ENCODE measurements at places on chromosomes 7 and 10. TPM values are rescaled to one million over a fixed set of nuclear protein-coding genes. Genes with fewer than 3 reads are reported as not detected.

DNA sequence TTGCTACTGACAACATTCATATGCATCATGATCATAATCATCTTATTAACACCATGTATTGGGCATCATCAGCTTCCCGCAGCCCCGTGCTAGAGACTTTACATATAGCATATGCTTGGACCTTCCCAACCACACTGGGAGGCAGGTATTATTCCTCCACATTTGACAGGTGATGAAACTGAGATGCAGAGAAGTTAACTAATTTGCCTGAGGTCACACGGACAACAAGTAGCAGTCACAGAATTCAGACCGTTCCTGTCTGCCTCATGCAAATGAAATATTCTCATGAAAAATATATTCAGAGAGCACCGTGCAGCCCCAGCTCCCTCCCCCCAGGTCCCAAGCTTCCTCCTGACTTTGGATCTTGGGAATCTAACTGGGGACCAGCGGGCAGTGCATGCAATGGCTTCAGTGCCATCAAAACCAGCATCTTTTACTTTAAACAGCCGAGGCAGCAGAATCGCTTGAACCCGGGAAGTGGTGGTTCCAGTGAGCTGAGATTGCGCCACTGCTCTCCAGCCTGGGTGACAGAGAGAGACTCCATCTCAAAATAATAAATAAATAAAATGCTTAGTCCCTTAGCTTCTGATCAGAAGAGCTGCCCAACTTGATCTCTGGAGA, 112.2 kb upstream of the GPR26 start:
- DNase-seq, result no peak

- no peak for DNase-seq
These were observed 984 bp upstream of the IKZF1 start for GRCh38 chr7:50303335-50304128.

- no peak for DNase-seq
These were observed 5.2 kb downstream of the ARL4A start for GRCh38 chr7:12692479-12693259.

- no peak for DNase-seq
These were observed 286.3 kb upstream of the CELF2 start for GRCh38 chr10:10731366-10731765.

DNA sequence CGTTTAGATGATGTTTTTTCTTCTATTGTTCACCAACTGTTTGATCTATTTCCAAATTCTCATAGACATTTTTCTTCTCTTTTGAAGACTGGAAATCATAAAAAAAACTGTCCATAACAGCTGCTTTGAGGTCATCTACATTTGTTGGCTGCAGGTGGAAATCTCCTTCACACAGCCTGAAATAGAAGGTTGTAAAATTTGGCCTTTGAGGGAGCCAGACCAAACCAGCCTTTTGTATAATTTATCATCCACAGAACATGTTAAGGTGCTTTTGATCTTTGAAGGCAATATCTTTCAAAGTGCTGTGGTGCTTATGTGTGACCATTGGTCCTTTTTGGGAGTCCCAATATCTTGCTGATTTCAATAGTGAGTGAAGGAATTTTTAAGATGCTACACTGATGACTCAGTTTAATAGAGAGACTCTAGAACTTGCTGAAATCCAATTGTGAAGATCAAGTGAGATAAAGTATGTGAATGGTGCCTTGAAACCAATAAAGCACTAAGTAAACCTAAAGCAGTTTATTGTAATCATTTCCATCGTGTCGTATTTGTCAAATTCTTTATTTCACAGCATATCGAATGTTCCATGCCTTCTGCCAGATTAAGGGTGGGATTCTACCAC, 5.4 kb downstream of the FERD3L start:
- DNase-seq, result no peak

DNA sequence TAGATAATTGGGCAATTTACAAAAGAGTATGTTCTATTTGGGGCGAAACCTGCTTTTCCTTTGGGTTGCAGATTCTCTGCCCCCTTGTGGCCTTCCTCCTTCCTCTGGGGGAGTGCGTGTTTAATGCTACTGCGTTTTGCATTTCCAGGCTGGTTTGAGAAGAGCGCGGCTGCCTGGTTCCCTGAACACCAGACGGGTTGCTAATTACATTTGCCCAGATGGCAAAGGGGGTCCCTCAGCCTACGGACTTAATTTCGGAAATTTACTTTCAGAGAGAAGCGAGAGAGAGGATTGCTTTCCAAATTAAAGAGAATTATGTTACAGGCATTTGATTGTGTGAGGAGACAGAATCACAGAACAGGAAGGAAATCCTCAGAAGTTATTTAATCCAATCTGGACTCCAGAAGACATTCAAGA, 91.9 kb upstream of the JAZF1 start:
- no peak for DNase-seq

The ZNF239 gene
- 8.9 TPM for polyA plus RNA-seq

The HOGA1 gene
- polyA plus RNA-seq, result 0.45 TPM

The PRR15 gene
- polyA plus RNA-seq, result not detected

The CYP17A1 gene
- not detected for polyA plus RNA-seq

The SPDYE1 gene
- polyA plus RNA-seq, result 1.3 TPM

The AKR1C8 gene
- not detected for polyA plus RNA-seq
